ENCODE measurements at places on chromosomes 7 and 10.

DNA sequence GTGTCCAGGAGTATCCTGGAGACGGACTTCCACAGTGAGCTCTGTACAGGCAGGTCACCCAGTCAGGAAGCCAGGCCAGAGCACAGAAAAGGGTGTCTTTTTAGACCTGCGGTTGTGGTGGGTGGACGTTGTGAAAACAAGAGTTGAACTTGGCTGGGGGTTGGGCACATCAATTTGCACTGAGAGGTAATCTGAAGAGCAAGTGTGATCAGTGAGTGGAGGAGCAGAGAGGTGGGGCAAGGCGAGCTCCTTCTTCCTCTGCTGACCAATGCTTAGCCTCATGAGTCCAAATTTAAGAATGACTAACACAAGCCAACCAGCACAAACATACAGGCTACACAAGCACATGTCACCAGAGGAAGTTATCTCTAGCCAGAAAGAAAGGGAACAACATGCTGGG lies 310.8 kb downstream of the TCERG1L start:
- no peak for DNase-seq

- DNase-seq: no peak
Measured at GRCh38 chr7:55096323-55096722, 77.5 kb downstream of the EGFR start.

GRCh38 chr10:96369890-96370583 lies 11.2 kb upstream of the OPALIN start:
- peak; percentile 12 for DNase-seq

- no peak for DNase-seq
Measured at GRCh38 chr10:71587941-71588573, 131.5 kb downstream of the C10orf105 start.

DNA sequence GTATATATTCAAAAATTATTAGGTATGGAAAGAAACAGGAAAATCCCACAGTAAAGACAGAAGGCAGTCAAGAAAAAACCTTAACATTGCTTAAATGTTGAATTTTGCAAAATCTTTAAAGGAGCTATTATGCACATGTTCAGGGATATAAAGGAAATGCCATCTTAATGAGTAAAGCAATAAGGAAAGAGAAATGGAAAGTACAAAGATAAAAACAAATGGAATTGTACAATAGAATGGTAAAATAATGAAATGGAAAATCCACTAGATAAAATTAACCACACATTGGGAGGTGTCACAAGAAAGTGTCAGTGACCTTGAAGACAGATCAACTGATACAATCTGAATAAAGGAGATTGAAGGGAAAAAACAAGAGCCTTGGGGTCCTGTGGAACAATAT lies 82.0 kb downstream of the KIF20B start:
- DNase-seq: no peak

DNA sequence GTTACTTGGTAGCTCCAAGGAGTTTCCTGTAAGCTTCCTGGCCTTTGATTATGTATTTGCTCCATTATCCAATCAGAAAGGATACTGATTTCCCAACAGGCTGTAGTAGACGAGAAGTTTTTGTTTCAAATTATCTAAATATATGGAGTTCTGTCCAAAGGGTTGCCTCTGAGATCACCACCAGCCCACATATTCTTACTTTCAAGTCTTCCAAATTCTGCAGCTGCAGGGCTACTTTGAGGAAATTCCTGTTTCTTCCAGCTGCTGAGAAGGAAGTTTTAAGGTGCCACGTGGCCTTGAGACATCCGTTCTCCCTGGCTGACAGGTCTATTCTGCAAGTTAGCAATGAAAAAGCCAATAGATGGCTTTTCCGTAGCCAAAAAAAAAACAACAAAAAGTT lies 286.0 kb downstream of the TWIST1 start:
- DNase-seq: no peak

DNA sequence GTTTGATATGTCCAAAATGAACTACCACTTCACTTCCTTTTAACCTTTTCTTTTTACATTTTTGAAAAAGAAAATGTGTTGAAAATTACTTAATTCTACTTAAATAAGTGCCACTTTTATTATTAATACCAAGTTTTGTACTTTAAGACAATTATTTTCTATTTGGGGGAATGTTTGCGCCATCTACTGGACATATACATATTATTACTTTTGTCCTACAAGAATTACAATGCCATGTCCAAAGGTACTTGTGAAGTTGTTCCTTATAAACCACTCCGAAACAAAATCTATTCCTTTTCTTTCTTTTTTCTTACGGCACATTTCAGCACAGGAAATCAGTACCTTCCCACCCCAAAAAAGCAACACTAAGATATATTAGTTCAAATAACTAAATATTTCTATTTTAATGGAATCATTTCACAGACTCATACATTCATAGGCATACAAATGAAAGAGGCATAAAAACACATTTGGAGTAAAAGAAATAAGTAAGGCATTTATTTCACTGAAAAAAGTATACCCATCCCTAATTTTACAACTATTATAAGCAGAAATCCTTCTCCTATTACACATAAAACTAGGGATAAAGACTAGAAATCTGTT lies 169.9 kb downstream of the RNF133 start:
- DNase-seq: peak; percentile 66

Measured in GM23338 (cell line).